NCI-H345 (cell line): ENCODE measurements at places on chromosomes 1 and 21.

GRCh38 chr1:220824031-220824989 is 37.6 kb downstream of the MTARC1 start:
- DNase-seq: no peak

GRCh38 chr1:197911857-197912696 is 5.1 kb upstream of the LHX9 start:
- DNase-seq: no peak

GRCh38 chr1:226248091-226248490 is 24.6 kb downstream of the MIXL1 start:
- no peak for DNase-seq

- DNase-seq: no peak
These were observed 481.1 kb downstream of the PTBP2 start for GRCh38 chr1:97202481-97203380.

DNA sequence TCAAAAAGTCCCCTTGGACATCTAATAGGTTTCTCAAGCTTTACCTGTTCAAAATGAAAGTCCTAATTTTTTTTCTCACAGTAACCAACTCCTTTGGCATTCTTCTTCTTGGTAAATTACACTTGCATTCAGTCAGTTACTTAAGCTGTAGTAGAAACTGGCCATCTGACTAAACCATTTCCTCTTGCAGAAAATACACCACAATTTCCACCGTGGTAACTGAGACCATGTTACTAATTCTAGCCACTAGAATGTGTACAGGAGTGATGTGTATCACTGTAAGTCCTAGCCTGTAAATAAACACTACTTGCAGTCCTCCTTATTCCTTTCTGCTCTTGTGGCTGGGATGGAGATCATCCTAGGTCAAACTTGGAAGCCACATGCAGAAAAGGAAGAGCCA is 965.4 kb upstream of the TMPRSS15 start:
- DNase-seq: no peak

DNA sequence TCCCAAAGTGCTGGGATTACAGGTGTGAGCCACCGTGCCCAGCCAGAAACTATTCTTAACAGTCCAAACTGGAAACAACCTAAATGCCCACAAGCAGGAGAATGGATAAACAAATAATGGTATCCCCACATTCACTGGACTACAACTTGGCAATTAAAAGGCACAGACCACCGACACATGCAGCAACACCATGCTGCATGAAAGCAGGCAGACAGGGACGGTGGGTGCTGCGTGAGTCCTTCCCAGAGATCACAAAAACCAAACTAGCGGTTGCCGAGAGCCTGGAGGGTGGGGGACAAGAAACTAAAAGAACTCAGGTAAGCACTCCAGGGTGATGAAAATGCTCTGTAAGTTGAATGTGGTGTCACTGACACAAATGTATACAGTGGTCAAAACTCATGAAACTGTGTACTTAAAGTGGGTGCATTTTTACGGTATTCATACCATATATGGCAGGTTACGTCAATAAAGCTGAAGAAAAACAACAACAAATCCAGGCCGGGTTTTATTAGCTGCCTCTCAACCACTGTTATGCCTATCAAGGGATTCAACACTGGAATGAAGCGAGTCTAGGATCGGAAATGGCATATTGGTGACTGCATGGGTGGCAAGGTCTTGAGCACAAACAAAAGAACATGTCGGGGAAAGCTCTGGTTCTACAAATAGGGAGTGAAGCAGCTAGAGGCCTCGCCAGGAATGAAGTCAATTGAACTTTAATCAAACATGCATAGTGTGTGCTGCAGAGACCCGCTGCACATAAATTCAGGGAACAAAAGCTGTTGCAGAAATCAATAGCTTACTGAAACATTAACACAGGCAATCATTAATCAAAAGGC is 52.4 kb downstream of the SLC45A1 start:
- peak; percentile 94 for DNase-seq

GRCh38 chr21:45499970-45500577 is 42.2 kb downstream of the SLC19A1 start:
- no peak for DNase-seq

GRCh38 chr21:25903607-25904006 is 168.8 kb downstream of the GABPA start:
- DNase-seq: no peak

GRCh38 chr1:27109103-27109822 is 45.7 kb downstream of the SLC9A1 start:
- DNase-seq: no peak

- peak; percentile 43 for DNase-seq
These were observed 1.6 kb downstream of the CASZ1 start for GRCh38 chr1:10794724-10795275.

DNA sequence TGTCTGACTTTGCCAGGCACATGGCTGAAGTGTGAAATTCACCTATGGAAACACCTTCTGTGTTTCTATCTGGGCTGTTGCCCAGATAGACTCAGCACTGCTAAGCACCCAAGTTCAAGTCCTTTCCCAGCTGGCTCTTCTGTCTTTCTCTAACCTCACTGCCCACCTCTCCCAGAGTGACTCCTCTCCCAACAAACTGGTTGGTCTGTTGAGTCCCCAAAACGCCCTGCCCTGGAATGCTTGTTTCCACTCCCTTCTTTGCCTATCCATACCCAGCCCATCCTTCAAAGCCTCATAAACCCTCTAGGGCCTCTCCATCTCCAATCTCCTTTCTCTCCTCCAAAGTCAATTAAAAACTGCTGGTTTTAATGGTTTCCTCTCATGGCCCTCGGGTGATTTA is 15.6 kb downstream of the PLXNA2 start:
- DNase-seq: no peak

DNA sequence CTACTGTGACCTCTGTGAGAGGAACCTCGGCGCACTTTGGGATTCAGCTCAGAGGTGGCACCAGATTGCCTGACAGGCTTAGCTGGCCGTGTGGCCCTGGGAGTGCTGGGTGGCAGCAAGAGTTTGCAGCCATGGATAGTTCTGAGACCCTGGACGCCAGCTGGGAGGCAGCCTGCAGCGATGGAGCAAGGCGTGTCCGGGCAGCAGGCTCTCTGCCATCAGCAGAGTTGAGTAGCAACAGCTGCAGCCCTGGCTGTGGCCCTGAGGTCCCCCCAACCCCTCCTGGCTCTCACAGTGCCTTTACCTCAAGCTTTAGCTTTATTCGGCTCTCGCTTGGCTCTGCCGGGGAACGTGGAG is 67.5 kb downstream of the DISC1 start:
- peak; percentile 69 for DNase-seq

DNA sequence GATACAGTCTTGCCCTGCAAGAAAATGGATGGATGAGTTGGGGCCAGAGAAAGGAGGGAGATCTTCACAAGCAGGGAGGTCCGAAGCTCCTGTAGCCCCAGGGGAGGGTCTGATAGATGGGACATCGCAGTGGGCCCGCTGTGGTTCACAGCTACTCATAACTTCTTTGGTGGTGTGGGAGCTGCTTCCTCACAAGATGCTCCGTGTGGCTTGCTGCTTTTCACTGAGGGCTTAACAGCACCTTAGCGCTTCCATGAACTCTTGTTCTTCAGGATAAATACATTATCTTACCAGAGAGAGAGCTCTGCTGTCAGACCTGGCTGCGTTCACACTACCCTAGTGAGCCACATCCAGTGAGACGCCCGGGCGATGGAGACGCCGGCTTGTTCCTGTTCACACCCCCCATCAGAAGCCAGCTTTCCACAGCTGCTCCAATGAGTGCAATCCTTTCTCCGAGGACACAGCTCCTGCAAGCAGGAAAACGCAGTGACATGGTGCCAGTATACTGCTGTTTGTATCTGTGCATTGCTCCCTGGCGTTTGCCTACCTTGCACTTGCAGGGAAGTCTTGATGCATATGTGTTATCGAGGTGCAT is 599.8 kb downstream of the AJAP1 start:
- DNase-seq: no peak

DNA sequence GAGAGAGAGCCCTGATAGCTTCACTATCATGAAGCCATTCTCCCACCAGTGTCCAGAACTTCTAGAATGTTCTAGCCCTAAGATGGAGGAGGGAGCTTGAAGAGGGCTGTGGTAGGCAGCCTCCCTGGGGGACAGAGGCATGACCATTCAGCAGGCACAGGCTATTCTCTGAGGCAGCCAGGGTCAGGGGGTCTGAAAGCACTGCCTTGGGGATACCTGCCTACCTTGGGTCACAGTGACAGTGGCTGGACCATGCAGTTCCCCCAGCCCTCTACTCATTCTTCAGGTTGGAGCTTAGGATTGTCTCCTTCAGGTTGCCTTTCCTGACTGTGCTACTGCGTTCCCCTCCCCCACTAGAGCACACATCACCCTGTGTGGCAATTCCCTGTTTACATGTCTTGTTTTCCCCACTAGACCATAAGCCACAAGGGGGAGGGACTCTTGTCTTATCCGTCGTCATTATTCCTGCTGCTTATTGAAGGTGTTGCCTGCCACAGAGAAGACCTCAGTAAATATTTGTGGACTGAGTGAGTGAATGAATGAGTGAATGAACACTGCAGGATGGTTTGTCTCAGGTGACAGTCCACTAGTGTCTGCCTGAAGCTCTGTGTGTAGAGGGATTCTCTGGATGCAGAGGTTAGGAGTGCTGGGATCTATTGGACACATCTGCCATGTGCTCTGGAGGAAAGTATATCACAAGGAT is 5.2 kb downstream of the ZDHHC18 start:
- peak; percentile 1 for DNase-seq

- no peak for DNase-seq
These were observed 134.0 kb downstream of the MIS18A start for GRCh38 chr21:32144851-32145250.

DNA sequence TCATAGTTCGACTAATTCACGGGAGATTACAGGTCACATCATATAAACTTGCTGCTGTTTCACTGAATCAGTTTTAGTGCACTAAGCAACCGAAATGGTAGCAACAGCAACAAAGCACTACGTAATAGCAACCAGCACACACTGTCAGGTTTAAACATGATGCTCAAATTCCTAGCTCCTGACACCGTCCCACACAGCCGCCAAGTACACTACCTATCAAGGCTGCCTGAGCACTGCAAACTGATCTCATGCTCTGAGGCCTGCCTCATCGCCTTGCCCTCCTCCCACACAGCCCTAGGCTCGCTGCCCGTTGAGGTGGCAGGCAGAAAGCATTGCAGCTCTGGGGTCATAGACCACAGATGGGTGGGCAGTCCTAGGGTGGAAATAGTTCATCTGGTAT is 12.4 kb downstream of the LAMC2 start:
- DNase-seq: no peak

GRCh38 chr1:186102547-186103148 is 272.4 kb downstream of the TPR start:
- no peak for DNase-seq

GRCh38 chr1:12629985-12630760 is 12.2 kb upstream of the DHRS3 start:
- DNase-seq: peak; percentile 48

DNA sequence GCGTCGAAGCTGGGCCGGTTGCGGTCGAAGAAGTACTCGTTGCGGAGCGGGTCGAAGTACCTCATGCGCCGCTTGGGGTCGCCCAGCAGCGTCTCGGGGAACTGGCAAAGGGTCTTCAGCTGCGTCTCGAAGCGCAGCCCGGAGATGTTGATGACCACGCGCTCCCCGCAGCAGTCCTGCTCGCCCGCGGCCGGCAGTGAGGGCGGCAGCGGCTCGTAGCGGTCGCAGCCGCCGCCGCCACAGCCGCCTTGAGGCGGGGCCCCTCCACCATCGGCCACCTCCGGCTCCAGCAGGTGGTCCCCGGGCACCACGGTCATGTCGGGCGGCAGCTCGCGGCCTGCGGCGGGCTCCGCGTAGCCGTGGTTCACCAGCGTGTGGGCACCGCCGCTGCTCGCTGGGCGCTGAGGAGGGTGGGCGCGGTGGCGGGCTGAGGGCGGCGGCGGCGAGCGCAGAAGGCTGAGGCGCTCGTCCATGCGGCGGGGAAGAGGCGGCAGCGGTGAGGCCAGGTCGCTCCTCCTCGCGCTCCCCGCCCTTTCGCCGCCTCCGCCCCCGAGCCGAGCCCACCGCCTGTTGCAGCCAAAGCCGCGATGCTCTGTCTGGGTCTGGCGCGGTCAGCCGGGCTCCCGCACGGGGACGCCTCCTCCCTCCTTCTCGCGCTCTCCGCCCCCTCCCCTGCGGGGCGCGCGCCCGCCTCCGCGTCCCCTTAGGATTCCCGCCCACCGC is at the start of gene KCNA3:
Gene KCNA3 (minus strand): TSS at position 604 of the 723 bp plus-strand sequence. CDS start 131 bp downstream, at position 473.
- DNase-seq: peak; percentile 76

- DNase-seq: no peak
These were observed 1.0 kb downstream of the IQGAP3 start for GRCh38 chr1:156571261-156571852.

GRCh38 chr1:19562847-19563246 is 77.5 kb upstream of the CAPZB start:
- no peak for DNase-seq

- no peak for DNase-seq
These were observed 744 bp downstream of the MIER1 start for GRCh38 chr1:66925558-66925910.

- no peak for DNase-seq
These were observed 183.9 kb downstream of the CAMTA1 start for GRCh38 chr1:6969106-6969505.

DNA sequence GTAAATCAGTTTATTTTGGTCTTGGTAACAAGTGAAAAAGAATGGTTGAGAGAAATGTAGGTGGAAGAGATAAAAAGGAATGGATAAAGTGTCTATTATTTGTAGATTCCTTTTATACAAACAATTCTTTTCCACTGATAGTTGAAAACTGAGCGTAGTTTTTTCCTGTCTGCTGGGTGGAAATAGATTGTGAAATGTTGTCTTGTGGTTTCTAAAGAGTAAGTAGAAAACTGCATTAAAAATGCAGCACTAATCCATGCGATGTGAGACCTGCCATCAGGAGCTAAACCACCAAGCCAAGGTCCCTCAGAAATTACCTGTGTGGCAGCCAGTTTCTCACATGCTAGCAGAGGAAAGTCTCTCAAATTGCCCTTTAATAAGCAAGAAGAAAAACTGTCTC is 103.2 kb upstream of the SLC44A3 start:
- no peak for DNase-seq

- no peak for DNase-seq
These were observed 26.5 kb downstream of the TSNAX start for GRCh38 chr1:231554969-231555368.

- DNase-seq: peak; percentile 67
These were observed 156.5 kb downstream of the CASZ1 start for GRCh38 chr1:10639775-10640578.

DNA sequence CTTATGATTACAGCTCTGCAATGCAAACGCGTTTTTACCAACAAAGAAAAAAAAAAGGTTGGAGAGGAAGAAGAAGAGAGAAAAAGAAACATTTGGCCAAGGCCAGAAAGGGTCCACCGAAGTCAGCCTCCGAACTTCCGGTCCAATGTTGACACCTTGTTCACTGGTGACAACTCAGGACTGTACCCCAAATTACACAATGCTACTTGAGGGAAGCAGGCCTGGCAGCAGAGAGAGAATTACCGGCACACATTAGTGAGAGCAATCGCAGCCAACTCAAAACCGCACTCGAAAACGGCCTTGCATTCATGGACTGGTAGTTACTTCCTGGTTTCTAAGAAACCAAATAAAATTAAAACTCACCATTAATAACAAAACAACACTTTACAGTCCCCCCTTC is 652.5 kb downstream of the KIF26B start:
- DNase-seq: no peak
